ENCODE measurements at places on chromosomes 2 and 18.
A peak's percentile ranks its signal among the peaks of the same experiment; 100 is the strongest.

DNA sequence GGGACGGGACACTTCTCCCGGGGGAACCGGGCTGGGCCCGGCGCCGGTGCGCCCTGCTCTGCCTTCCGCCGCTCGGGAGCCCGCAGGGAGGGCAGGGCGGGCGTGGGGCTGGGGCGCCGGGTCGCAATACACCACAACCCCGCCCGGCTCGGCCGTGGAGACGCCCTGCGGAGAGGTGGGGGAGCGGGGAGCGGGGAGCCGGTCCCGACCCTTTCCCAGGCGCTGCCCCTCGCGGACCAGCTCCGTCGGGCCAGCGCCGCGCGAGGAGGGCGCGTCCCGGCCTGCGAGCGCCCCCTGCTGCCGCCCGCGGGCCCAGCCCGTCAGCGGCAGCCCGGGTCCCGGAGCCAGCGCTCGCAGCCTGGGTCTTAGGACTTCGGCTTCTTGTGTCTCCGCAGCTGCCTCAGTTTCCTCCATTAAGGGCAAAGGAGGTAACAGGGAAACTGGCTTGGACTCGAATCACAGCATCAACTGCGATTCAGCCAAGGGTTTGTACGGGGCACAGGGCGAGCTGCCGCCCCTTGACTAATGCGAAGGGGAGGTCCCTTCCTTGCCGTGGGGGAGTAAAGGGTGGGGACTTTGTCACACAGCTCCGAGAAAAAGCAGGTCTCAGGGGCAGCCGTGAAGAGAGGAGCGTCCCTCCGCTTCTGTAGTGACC, 635 bp upstream of the ADRA2B start:
- peak; percentile 95 for DNase-seq

GRCh38 chr2:15427987-15428386, 133.1 kb downstream of the NBAS start:
- no peak for DNase-seq

DNA sequence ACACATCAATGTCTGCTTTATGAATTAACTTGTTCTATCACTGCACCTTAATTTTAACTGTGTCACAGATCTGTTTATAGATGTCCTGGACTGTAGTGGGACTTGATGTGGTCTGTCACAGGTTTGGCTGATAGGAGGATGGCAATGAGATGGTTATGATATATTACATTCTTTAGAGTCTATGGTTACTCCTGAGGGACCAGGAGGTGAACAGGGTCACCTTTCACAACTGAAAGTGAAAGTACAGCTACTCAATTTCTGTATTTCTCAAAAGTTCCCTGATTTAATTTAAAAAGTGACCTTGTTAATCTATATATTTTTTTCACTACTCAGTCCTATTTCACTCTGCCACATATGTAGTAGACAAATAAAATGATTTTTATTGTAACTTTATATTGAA, 1284.1 kb upstream of the GYPC start:
- no peak for DNase-seq

- DNase-seq = no peak
These were observed 151.0 kb downstream of the TRIB2 start for GRCh38 chr2:12867631-12868287.

GRCh38 chr18:48314690-48315089, 94.5 kb downstream of the ZBTB7C start:
- no peak for DNase-seq

DNA sequence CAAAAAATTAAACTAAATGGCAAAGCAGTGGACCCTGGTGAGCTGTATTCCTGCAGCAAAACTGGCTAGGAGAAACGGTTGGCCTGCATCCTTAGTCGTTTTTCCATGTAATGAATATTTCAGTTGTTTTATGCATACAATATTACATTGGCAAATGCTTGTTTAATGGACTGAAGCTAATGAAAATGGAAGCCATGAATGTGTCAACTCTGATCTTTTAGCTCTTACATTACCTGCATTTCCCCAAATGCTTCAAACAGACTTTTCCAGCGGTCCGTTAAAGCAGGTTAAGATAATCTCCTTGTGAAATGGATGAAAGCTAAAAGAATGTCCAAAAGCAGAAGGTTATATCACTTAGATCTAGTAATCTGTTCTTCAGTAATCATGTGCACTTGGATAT, 686.3 kb upstream of the SETBP1 start:
- DNase-seq = no peak

GRCh38 chr2:64568836-64569235, 44.7 kb downstream of the AFTPH start:
- no peak for DNase-seq

- no peak for DNase-seq
These were observed 44.6 kb upstream of the RAPH1 start for GRCh38 chr2:203579730-203580129.

DNA sequence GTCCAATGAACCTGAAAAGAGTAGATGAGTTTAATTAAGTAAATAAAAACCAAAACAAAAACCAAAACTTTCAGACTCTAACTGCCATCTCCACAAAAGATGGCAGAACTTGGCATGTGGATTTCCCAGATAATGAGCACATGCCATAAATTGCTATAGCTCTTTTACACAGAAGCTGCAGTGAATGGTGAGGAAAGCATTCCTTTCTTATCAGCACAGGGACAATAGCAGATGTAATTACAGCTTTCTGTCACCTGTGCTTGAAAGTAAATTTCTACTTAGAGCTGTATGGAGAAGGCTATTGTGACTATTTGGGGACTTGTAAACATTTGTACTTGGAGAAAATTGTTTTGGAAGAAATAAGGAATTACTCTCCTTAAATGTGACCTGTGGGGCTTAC, 378.4 kb downstream of the RPRM start:
- DNase-seq = no peak

DNA sequence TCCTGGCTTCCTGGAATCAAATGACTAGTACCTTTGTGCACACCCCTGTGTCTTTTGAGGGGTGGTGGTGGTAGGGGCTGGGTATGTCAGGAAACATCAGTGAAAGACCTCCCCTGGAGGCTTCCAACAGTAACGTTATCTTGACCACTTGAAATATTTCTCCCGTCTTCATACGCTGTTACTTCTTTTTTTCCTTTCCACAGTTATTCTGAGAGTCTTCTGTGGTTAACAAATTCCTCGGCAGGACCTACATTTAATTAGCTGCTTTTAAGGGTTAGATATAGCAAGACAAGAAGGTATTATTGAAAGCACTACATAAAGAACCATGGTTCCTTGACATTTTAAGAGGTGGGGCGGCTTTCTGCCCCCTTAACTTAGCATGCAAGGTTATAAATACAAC, 34.6 kb downstream of the UGP2 start:
- DNase-seq = no peak

DNA sequence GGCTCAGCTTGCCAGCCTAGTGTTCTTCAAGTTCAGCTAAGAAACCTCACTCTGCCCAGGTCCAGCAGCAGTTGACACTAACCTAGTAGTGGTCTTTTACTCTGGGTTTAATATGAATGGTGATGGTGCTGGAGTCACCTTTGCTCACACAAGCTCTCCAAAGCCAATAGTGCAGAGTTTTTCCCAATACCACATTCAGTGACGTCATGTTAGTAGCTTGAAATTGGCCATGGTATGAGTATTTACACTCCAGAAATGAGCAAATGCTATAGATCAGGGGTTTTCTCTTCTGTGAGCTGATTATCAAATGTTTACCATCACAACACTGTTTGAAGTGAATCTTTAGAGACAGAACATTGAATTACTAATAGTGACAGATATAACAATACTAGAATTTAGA, 209.1 kb downstream of the KCNH7 start:
- no peak for DNase-seq

- no peak for DNase-seq
These were observed 70.0 kb downstream of the ANKRD44 start for GRCh38 chr2:197240421-197241041.

- no peak for DNase-seq
These were observed 200.1 kb downstream of the BCL11A start for GRCh38 chr2:60353406-60353800.

- DNase-seq = peak; percentile 54
These were observed at the start of gene GALNT5 for GRCh38 chr2:157257312-157258252. Gene GALNT5, plus strand, starts transcription at chr2:157257705. Its CDS starts 378 bp downstream, at chr2:157258083.

- DNase-seq = no peak
These were observed 77.9 kb upstream of the SLC66A3 start for GRCh38 chr2:11077411-11077810.

GRCh38 chr2:241925277-241925676, 55.7 kb downstream of the RTP5 start:
- no peak for DNase-seq

- DNase-seq = peak; percentile 14
These were observed 1.9 kb downstream of the CD302 start for GRCh38 chr2:159795841-159796690.

DNA sequence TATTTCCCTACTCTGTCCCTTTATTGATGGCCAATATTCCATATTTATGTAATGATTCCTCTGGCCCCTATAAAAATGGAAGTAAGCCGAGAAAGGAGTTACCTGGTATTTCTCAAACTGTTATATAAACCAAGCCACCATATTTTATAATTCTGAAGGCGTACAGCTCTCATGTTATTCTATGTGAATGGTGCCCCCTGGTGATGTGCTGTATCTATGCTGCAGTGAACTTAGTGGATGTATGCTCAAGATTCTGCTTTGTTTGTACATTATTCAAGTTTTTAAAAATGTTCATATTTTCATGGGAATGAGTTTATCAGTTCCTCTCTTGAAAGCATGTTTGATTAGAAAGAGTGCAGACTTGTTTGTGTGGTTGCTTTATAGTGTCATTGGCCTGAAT, 194.5 kb upstream of the LRRTM1 start:
- DNase-seq = peak; percentile 46

GRCh38 chr18:58057291-58057965, 13.4 kb downstream of the NEDD4L start:
- DNase-seq = no peak

DNA sequence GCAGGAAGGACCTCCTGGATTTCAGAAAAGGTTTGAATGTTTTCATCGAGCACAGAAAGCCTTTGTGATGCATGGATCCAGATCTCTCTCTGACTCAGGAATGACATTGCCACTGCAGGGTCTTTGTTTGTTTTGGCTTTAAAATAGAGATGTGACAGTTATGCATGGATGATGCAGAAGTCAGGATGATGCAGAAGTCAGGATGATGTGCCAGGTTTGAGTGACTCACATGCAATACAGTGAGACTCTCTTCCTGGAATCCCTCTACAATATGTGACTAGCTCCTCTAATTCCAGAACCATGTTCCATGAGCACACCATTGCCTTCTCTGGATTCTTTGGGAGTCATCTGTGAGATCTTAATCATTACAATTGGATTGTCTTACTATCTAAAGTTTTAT, 177.9 kb upstream of the RAB6C start:
- DNase-seq = no peak

DNA sequence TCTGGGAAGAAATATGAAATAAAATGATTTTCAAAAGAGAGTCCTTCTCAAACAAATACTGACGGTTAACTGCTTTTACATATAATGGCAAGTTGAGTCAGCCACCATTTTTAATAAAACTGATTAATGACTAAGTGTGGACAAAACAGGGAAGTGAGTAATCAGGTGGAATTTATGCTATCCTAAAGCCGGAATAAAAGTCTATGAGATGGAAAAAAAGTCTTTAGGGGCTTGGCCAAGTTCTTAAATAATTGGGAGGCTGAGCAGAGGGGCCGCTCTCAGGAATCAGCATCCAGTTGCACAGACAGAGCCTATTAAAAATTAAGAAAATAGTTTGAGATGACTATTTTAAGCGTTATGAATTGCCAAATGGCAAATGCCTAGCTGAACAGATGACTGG, 58.6 kb upstream of the AFF3 start:
- DNase-seq = peak; percentile 45

GRCh38 chr2:215188078-215188477, 49.7 kb upstream of the ABCA12 start:
- DNase-seq = no peak

- no peak for DNase-seq
These were observed 39.5 kb upstream of the ARL4C start for GRCh38 chr2:234536178-234536965.

DNA sequence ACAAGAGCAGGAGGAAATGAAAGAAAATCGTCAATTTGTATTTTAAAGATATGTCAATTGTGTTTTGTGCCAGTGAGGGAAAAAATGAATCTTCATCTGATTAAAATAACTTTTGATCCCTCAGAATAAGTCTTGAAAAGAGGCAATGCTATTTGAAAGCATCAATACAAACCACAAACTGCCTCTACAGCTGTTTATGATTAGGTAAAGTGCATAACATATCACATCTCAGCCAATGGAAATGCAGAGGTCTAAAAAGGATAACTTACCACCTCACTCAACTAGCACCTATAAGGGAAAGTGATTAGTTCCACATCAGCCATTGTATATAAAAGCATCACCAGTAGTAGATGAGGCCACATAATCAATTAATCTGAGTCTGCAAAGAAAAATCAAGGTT, 492.2 kb upstream of the CDH2 start:
- no peak for DNase-seq

DNA sequence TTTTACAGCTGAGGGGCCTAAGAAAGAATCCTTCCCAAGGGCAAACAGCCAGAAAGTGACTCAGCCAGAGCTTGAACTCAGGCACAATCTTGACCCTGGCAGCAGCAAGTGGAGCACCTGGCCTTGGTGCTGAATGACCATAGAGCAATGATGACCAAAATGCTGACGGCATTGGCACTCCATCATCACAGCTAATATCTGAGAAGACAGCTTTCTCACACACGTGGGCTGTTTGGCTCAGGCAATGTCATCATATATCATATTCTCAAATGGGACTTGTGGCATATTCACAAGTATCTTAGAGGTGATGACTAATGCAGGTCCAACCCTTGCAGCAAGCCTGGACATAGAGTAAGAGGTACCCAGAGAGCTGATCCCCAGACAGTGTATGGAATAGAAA, 443.9 kb upstream of the MYT1L start:
- no peak for DNase-seq

DNA sequence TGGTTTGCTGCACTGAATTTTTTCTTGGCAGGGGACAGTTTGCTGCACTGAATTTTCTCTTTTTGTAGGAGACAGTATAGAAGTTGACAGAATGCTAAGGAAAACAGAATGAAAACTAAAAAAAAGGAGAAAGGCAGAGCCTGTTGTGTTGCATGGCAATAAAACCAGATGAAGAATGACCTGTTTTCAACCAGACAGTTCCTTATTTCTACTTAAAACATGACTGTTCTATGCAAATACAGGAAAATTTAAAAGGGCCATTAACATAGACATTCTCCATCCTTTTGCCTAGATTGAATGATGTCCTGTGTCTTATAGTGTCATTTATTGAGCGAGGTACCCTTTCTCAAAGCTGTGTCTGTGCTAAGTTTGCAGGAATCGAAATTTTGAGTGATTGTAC, 33.3 kb downstream of the ABI2 start:
- DNase-seq = no peak

- peak; percentile 40 for DNase-seq
These were observed 60.1 kb upstream of the SLC16A14 start for GRCh38 chr2:230128623-230129342.

- no peak for DNase-seq
These were observed 3.0 kb upstream of the OTX1 start for GRCh38 chr2:63047321-63048279.

- no peak for DNase-seq
These were observed 30.7 kb upstream of the SCN1A start for GRCh38 chr2:166158546-166158945.

All from GM03348 (cell line).